ENCODE measurements at places on chromosomes 1 and 21.

DNA sequence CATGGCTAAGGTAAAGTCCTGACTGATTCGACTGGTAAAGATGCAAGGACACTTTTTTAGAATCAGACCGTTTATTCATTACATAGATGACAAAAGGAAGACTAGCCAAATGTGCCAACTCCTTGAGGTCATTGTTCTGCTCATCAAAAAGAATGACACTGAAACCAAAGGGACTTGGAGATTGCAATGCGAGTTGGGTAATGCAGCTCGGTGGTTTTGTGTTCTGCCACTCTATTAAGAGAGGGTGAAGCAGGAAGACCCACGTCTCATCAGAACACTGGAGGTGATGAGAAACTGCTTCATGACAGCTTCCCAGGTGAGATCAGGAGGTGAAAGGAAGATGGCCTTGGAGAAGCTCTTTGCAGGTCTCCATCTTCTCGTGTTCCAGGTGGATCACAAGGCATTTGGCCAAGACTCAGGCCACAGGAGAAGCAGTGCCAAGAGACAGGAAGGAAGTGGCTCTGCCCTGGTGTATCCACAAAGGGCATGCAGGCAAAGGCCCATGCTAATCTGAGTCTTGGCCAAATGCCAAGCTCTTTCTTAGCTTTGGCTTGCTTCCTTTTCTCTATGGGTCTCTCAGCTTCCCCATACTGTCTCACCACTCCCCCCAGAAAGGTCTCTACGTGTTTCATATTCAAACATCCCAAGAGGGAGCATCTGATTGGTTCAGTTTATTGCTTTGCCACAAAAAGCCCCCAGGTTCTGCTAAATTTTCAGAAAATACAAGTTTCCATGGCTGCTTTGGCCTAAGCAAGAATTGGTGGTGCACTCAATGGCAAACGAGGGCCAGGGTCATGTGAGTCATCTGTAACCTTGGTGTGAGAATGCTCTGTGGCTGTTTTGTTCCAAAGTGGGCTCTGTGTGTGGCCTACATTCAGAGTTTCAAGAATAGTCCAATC lies 5.7 kb upstream of the CCT8 start:
- peak; percentile 49 for DNase-seq

GRCh38 chr1:183155939-183156338 lies 30.1 kb upstream of the LAMC2 start:
- no peak for DNase-seq

GRCh38 chr1:175889848-175890247 lies 146.5 kb upstream of the TNR start:
- DNase-seq, result no peak

DNA sequence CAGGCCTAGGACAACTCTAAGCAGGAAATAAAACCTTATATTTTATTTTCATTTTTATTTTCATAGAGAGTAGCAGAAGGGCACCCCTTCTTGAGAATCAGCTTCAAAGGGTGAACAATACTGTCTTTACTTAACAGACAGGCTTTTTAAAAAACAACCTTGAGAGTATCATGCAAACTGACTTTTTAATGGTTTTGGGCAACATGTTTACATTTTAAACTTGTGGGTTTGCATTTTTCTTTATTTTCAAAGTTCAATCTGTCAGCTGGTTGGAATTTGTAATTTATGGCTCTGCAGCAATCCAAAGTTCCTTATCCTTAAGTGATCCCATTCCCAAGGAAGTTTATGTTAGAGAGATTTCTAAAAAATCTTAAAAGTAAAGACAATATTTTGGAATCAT lies 392.3 kb upstream of the ADAMTS5 start:
- no peak for DNase-seq

DNA sequence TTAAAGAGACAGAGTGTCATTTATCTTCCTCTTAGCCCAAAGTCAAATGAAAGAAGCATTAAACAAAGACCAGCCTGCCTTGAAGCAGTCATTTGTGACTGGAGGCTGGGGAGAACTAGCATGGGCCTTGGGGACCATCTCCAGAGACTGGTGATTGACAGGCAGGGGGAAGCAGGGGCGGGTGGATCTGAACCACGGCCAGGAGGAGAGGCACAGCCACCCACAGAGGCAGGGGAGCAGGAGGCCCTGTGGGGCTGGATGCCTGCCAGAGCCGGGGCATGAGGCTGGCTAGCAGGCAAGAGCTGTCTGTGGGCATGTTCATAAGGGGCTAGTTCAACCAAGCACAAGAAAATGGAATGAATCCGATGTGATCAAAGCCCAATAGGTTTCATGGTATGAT lies 73.9 kb downstream of the PLXNA2 start:
- no peak for DNase-seq

DNA sequence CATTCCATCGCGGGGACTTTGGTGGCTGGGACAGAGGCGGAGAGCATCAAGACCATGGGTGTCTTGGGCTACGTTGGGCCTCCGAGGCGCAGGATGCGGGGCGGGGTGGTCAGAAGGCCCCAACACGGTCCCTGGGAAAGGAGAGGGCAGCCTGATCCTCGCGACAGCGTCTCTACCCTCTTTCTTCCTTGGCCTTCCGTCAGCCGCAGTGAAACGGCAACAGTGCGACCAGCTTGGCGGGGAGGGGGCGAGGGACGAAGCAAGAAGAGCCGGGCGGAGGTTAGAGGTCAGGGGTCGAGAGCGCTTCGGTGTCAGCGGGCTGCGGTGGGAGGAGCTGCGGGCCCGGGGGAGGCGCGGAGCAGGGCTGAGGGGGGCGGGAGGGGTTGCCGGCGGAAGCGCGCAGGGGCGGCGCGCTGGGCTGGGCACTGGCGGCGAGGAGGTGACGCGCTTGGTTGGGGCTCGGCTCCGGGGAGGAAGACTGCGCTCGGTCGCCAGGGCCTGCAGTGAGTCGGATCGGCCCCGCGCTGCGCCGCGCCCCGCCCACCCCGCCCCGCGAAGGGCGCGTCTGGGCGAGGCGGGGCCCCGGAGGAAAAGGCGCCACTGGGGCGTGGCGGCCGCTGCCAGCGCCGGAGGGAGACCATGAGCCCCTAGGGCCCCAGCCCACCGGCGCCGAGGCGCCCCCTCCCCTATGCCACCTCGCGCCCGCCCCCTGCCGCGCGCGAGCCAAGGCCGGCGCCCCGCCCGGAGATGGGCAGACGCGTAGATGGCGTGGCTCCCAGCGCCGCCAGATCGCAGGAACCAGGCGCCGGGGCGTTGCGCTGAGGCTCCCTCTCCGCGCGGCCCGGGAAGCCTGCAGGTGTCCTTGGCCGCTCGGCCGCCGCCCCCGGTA lies at the start of gene KCNC4:
Gene KCNC4 (plus strand): TSS at position 600 of the 889 bp plus-strand sequence. CDS start 1,186 bp downstream, outside the sequence.
- DNase-seq, result peak; percentile 89

GRCh38 chr1:241823925-241824324 lies 24.1 kb upstream of the EXO1 start:
- DNase-seq, result no peak

DNA sequence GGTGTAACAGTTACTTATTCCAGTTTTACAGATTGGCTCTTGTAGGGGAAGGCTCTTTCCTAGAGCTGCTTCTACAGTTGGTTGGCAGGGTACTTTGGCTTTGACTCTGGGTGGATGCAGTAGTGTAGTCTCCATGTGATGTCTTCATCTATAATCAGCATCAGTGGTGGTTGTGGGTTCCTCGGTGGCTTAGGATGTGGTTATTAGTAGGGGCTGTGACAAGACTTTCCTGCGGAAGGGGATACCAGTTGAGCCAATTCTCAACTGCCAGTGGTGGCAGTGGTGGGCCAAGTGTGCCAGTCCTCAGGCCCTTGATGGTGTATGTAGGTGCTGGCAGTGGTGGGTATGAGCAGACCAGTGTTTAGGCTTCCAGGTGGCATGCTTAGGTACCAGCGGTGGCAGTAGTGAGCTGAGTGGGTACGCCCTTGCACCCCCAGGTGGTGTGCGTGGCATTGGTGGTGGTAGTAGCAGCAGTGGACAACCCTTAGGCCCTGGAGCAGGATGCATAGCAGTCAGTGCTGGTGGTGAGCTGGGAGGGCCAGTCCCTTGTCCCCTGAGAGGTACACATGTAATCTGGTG lies 27.2 kb upstream of the KLF18 start:
- no peak for DNase-seq

DNA sequence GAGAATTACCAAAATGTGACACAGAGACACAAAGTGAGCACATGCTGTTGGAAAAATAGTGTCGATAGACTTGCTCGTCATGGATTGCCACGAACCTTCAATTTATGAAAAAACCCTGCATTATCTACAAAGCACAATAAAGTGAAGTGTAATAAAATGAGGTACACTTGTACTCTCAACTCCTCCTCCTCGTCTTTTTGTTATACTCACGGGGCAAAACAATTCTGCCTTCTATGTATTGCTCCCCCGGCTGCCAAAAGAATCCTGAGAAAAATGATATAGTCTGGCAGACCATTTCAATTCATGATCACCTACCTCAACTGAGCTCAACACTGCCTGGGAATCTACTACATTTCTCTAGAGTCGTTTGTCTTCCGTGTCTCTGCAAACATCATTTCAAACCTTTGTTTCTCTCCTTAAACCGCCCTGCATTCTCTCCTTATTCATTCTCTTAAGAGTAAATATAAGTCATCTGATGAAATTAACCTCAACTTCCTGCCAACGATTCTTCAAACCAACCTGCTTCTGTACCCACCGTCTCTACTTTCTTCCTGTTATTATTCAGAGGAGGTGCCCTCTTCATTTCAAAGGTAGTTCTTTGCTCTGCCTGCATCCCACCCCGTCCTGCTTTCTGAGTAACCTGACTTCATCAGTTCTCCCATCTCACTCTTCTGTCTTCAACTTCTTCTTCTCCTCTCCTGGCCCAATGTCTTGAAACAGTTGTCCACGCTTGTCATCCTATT lies 12.9 kb upstream of the IL19 start:
- no peak for DNase-seq

DNA sequence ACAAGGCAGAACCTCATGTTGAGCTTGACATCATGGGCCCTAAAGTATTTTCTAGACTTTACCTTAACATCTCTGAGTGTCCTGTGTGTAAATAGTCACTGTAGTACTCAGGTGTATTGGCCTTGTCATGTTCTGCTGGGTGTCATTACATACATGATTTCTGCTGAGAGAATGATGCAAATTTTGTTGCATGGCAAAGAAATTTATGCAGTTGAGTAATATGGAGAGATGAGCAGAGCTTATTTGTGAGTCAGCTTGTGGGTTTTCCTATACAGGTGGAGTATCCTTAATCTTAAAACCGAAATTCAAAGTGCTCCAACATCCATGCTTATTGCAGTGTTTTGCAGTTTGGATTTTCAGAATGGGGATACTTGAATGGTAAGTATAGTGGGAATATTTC lies 36.6 kb downstream of the RGL1 start:
- no peak for DNase-seq

- DNase-seq, result no peak
These were observed 105.3 kb downstream of the ADARB1 start for GRCh38 chr21:45179568-45180245.

DNA sequence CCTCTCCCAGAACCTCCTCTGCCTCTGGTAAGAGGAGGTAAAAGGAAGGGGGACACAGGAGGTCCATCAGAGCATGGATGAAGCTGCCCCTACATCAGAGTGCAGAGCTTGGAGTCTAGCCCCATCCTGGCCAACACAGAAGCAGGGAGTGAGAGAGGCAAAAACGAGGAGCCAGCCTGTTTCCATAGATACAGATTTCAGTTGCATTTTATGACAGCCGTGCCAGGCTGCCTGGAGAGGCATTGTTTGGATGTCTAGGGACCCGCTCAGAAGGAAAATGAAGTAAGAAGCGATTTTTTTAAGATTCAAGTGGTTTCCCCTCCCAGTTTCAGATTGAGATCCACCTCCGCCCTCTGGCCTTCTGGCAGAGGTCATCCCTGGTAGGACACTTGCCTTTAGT lies 11.5 kb upstream of the GJA8 start:
- no peak for DNase-seq

DNA sequence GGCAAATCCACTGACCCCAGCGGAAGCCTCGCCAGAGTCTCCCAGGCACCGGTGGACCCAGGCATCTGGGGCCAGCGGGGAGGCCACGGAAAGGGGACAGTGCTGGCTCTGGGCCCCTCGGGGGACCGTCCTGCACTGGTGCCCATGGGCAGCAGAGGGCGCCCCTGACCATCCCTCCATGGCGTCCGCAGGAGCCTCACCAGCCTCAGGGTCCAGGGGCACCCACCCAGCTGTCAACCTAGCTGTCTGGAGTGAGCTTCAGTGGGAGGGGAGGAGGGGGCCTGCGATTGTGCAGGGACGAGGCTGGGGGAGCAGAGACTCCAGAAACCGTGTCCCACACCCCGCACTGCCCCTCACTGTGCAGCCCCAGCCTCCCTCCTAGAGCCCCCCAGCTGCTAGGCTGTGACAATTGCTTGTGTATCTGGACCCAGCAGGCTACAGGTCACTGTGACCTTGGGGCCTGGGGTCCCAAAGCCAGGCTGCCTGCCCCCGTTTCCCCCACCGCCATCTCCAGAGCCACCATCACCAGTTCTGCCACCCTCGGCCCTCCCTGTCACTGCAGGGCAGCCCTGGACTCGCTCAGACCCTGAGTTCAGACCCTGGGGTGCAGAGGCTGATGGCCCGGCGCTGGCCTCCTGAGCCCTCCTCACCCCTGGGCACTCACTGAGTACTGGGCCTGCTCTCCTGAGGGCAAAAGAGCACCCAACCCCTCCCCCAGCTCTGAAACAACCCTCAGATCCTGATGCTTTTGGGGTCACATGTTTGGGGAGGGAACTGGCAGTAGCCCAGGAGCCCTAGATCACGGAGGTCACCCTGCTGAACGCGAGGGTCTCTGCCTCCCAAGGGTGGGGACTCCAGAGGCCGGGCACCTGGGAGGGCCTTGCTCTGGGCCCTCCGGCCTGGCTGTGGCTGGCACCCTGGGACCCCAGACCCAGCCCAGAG lies 10.6 kb upstream of the COL6A1 start:
- DNase-seq, result peak; percentile 70

DNA sequence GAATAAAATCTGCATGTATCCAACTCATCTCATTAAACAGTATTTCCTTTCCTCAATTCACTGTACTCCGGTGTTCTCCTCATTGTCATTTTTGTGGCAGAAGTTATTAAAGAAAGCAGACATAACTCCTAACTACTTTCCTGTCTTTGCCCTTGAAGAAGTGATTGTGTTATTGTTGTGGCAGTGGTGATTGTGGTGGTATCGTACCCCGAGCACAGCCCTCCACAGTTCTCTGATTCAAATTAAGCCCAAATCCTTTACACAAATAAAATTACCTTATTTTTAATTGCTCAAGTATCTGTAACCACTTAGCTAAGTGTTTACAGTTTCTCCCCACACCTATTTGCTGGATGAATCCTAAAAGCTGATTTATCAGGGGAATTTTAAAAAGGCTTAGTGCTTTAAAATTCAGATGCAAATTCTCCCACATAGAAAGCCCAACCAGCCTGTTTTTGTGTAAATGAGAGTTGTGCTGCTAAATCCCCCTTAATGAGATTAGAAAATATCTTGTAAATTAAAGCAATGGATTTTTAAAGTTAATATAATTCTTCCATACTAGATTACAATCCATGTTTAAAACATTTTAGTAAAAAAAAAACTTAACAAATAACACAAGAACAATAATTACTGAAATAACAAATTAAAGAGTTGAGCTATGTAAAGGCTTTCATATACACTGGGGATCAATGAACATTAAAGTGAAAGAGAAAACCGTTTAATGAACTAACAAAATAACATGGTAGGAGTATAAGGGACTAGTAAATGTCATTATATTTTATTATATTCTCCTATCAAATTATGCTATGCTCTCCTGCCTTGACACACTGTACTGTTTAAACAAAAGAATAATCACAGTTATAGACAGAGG lies 259.0 kb downstream of the NEGR1 start:
- DNase-seq, result no peak

GRCh38 chr1:177864538-177865305 lies 105.1 kb downstream of the SEC16B start:
- DNase-seq, result no peak

- no peak for DNase-seq
These were observed at the start of gene SPTA1 for GRCh38 chr1:158686111-158687009. Gene SPTA1, minus strand, starts transcription at chr1:158686715. Its CDS starts 198 bp downstream, at chr1:158686517.

Data from activated CD4-positive, alpha-beta T cell treated with anti-CD3 and anti-CD28 coated beads, Interleukin-2, amount 50 U/mL, for 48 hours (primary cell).